Stomach (tissue), 19 donors: ENCODE measurements at places on chromosomes 16 and 17. TPM values are rescaled to one million over a fixed set of nuclear protein-coding genes. Genes with fewer than 3 reads are reported as not detected.
A peak's percentile ranks its signal among the peaks of the same experiment; 100 is the strongest.

GRCh38 chr17:64661726-64661975 is 456 bp downstream of the SMURF2 start:
- DNase-seq, result no peak

GRCh38 chr17:72397687-72398086 is 276.9 kb downstream of the SOX9 start:
- no peak for DNase-seq

DNA sequence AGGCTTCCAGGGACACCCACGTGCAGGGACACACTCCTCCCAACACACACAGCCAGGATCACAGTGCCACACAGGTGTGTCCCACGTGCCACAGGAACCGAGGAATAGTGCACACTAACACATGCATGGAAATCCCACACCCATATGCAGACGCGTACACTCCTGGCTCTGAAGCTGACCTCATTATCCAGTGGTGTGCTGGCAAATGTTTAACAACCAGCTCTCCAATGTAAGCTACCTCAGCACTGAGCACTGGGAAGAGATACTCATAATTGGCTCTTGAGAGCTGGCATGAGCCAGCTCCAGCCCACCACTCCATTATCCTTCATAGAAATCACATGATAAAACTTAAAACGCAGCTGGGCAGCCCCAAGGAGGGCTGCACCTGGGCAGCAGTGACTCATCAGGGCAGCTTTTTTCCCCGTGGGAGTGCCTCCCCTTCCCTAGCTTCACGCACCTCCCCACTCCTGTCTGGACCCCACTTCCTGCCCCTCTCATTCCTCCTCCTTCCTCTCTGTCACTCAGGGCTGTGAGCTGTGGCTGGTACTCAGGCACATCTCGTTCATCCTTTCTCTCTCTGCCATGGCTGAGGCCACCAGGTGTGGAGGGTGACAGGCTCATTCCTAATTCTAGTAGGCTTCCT is 14.9 kb upstream of the TBX21 start:
- no peak for DNase-seq

GRCh38 chr17:28416703-28417311 is 10.8 kb upstream of the SLC46A1 start:
- DNase-seq, result peak; percentile 81

GRCh38 chr16:15576960-15577958 is 65.7 kb downstream of the MARF1 start:
- DNase-seq, result peak; percentile 50

- DNase-seq, result no peak
Observed at GRCh38 chr16:12679660-12680272, 123.9 kb downstream of the CPPED1 start.

- DNase-seq, result no peak
Observed at GRCh38 chr16:19130852-19131824, 17.4 kb downstream of the ITPRIPL2 start.

DNA sequence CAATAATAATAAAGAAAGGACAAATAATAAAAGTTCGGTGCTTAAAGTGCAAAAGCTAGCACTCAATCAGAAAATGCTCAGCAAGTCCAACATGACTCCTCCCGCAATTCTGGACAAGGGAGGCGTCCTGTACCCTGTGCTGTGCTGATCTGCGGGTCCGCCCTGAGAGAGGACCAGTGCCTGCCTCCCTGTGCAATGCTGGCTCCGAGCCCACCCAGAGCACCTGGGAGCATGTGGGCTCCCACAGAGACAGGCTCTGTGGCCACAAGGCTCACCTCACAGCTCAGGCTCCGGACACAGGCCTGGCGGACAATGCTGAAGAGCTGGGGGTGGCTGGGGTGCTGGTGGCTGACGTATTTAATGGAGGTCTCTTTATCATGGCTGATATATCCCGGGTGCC is 11.1 kb downstream of the FLCN start:
- no peak for DNase-seq

DNA sequence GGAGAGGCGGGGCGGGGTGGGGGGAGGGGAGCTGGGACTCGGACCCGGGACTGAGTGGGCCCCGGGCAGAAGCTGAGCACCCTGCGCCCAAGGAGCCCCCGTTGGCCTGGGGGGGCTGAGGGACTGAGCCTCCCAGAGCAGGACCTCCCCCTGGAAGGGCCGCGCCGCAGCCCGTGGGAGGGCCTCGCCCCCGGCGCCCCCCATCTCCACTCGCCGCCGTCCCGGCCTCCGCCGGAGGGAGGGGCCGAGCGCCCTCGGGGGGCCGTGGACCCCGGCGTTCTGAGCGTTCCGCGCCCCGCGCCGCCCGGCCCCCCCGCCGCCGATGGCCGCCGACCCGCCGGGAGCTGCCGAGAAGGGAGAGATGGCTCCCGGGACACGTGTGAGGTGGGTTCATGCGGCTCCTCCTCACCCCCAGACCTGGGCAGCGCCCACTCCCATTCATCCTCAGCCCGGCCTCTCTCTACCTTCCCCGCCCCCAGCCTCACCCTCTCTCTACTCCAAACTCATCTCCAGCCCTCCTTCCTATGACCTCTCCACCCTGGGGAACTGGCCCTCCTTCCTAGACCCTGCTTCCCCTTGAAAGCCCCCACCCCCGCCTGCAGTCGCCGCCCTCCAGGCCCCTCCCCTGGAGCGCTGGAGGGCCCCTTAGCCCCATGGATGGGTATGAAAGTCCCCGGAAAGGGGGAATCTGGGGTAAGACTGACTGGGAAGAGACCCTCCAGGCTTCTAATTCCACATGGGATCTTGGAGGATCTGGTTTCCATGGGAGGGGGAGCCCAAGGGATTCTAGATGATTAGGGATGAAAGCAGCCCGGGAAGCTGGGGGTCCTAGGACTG is 922 bp downstream of the FBXL19 start:
- peak; percentile 67 for DNase-seq

GRCh38 chr17:19306160-19307111 is 56.1 kb downstream of the B9D1 start:
- DNase-seq, result peak; percentile 30

DNA sequence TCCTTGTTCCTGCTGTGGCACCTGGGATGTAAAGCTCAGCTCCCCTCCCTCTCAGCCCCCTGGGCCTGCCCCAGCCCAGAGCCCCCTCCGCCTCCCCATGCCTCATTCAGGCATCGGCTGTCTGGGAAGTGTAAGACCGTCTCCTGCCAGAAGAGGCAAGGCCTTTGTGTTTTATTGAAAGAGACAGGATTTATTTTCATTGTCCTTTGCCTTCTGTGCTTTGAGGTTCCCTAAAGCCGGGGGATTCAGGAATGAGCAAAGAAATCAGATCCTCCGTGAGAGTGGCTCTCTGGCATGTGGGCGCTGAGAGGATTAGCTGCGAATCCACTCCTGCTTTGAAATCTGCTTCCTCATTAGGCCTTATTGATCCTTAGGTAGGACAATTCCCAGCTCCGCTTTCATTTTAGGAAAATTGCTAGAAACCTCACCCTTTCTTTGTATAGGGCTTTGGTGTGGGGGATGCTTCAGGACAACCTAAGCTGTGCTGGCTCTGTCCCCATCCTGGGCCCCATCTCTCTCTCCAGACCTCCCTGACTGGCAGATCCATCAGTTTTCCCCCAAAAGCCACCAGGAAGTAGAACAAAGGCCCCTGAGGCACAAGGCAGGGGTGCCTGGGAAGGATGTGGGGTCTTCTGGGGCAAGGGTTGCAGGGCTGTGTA is 211.5 kb upstream of the TNRC6C start:
- no peak for DNase-seq

- no peak for DNase-seq
Observed at GRCh38 chr16:50372611-50373344, 4.0 kb upstream of the BRD7 start.

DNA sequence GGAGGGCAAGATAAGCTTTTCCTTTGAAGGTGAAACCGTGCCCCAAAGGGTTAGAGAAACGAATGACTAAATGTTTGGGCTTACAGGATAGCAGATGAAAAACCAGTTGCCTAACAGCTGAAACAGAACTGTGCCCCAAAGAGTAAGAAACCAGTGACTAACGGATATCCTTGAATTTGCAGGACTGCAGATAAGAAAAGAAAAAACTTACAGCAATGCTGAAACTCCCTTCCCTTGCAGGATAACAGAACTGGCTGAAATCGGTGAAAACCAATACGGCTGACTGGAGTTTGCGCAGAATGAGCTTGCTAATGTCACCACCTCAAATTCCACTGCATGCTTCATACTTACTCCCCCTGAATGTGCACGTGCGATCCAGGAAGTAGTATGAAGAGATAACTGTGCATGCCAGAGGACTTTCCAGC is 175.2 kb upstream of the NLRP1 start:
- DNase-seq, result no peak

- DNase-seq, result no peak
Observed at GRCh38 chr17:4919511-4920047, 12.5 kb upstream of the GP1BA start.

GRCh38 chr17:7687072-7687907 is at the start of gene TP53:
TP53 (minus strand) TSS chr17:7687490; CDS start chr17:7676594, 10,896 bp downstream.
- DNase-seq, result peak; percentile 90

DNA sequence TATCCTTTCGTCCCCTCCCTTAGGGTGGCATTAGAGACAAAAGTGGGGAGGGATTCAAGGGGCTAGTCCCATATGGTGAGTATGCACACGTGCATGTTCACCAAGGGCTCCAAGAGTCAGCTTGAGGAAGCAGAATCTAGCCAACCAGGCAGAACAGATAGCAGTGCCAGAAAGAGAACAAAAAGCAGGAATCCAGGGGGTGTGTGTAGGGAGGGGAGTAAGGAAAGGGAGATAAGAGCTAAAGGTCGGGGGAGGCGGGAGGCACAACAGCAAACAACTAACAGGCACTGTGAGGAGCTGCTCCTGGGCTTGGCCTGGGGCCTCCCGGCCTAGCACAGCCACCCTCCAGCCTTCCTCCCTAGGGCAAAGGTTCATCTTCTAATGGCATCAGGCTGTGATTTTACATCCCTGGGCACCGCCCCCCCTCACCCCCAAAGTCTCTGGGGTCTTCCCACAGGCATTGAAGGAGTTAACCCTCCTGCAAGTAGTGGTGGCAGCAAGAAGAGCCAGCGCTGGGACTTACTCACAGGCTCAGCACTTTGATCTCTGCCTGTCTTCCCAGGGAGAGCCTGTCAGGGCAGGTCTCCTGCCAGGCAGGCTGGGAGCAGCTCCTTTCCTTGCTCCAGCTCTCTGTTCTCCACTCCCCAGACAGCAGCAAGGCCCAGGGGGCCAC is 12.4 kb upstream of the SUPT4H1 start:
- peak; percentile 48 for DNase-seq

- peak; percentile 95 for DNase-seq
Observed at GRCh38 chr17:2400877-2401425, at the start of gene MNT. MNT (minus strand) TSS chr17:2401060; CDS start chr17:2400712, 348 bp downstream.

- DNase-seq, result peak; percentile 73
Observed at GRCh38 chr16:4511441-4512082, 27.0 kb downstream of the CDIP1 start.

DNA sequence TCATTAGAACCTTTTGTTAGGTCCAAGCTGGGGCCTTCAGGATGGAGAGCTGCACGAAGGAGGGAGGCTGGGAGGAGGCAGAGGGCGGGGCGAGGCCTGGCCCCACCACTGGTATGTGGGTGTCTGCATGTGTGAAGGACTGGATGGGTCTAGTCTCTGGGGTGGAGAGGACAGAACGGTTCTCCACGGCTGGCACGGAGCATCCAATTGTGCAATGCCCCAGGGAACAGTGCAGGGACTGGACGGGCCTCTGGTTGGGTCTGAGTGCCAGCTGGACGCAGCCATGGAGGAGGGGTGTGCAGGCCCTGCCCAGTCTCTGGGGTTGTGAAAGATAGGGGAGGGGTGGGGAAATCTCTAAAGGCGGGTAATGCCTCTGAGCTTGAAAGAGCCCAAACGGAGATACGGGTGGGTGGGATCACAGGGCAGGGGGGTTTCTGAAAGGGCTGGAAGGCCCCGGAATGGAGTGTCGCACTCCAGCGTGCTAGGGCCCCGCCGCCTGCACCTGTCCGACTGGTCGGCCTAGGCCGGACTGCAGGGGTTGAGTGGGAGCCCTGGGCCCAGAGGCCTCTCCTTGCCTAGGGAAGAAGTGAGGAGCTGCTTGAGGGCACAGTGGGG is 1.6 kb downstream of the PPL start:
- DNase-seq, result peak; percentile 83

DNA sequence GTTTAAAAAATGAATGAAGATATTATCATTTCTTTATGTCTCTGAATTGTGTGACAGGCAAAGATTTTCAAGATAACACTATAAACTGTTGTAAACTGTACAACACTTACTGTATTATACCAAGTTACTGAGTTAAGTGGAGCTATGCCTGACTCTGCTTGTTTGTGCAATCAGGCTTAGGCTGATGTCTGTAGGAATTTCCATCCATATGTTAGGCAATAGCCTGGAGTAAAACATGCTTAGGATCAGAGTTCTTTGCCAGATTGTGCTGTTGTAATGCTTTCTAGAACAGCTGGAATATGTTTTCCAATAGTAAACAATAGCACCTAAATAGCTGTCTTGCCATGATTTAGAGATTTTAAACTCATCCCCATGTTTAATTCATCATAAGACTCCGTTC is 1496.7 kb downstream of the CDH11 start:
- no peak for DNase-seq

DNA sequence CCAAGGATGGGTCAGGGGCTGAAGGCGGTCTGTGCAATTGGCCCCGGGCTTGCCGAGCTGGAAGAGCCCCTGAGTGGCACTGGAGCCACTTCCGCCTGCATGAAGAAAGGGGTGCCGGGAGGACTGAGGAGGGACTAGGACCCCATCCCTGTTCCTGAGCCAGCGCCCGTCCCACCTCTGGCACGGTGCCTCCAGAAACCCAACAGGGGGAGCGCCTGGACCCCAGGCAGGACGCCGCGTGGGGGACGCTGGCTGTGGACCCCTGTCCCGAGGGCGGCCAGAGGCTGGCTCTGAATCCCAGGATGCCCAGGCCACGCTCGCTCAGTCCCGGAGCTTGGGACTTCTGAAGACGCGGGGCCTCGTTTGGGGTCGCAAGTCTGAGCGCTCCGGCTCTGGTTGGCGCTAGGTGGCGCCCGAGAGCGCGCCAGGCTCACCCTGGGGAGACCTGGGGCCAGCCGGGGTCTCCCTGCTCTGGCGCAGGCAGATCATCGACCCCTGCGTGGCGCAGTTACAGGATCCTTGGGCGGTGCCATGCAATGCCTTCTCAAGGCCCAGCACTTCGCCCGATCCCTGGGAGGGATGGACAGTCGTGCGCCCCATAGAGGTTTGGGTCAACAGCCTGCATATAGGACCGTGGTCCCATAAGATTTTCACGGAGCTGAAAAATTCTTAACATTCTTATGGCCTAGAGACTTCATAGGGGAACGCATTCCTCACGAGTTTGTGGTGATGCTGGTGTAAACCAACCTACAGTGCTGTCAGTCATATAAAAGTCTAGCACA is 58.5 kb upstream of the CREBBP start:
- peak; percentile 89 for DNase-seq

The TNFRSF17 gene
- not detected for total RNA-seq

The TBC1D3C gene
- total RNA-seq, result not detected

The MT1A gene
- total RNA-seq, result not detected

The PLA2G15 gene
- 15.4 TPM for total RNA-seq

The SLFN12L gene
- total RNA-seq, result 0.58 TPM

The ABCA8 gene
- 15.2 TPM for total RNA-seq

The HES7 gene
- not detected for total RNA-seq

The SHBG gene
- not detected for total RNA-seq

The RNU2-1 gene
- total RNA-seq, result not detected

The KRTAP9-1 gene
- total RNA-seq, result not detected
